ENCODE measurements at places on chromosomes 12 and 14.

DNA sequence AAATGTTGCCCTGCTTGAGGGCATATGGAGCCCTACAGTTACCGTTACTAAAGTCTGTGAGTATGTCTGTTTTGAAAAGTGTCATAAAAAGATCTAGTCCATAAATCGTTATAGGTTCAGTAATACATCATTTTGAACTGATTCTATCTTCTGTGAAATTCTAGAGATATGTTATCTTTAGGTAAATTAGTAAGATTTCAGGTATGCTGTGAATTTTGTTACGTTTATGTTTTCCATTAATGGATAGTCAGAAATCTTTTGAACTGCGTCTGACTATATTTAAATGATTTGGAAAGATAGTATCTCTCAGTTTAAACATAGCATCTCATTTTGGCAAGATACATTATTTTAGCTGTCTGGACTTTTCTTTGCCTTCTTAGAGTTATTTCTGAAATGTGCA is 8.3 kb downstream of the ALG10 start:
- no peak for DNase-seq

- no peak for DNase-seq
These were observed 76.0 kb downstream of the NTF3 start for GRCh38 chr12:5507944-5508343.

- no peak for DNase-seq
These were observed 202.3 kb upstream of the IGF1 start for GRCh38 chr12:102682366-102683289.

DNA sequence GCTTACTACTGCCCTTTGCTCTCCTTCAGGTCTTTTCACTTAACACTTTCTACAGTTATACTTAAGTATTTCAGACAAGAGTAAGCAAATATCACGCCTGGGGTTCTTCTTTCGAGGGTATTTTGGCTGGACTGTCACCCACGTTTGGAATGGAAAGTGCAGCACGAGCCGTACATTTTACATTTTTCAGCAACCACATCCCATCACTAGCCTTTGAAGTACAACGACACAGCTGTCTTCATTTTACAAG is 349 bp upstream of the FAM177A1 start:
- no peak for DNase-seq

DNA sequence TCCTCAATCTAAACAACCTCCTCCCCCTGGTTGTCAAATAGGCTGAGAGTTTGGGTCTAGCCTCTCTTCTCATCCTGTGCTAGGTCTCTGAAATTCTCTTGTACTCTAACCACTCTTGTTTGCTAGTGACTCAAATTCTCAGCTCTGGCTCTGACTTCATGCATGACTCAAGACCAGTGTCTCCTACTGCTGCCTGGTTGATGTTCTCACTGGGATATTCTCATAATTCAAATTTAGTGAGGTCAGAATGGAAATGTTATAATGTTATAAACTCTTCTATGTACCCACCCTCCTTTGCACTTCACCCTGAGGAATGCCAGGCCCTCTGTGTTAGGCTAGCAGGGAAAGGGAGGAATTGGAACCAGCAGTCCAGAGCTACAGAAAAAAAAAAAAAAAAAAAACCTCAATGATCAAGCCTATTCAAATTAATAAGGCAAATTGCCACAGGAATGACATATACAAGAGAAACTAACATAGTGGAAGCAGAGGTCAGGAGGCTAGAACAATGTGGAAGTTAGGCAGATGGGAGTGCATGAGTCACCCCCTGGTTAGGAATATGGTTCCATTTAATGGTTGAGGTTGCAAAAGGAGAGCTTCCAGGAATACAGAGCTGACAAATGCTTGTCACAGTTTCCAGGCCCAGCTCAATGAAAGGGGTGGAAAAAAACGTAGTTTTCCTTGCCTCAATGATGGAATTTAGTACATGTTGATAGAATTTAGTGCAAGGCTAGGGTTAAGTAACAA is 459.5 kb downstream of the RMST start:
- no peak for DNase-seq

DNA sequence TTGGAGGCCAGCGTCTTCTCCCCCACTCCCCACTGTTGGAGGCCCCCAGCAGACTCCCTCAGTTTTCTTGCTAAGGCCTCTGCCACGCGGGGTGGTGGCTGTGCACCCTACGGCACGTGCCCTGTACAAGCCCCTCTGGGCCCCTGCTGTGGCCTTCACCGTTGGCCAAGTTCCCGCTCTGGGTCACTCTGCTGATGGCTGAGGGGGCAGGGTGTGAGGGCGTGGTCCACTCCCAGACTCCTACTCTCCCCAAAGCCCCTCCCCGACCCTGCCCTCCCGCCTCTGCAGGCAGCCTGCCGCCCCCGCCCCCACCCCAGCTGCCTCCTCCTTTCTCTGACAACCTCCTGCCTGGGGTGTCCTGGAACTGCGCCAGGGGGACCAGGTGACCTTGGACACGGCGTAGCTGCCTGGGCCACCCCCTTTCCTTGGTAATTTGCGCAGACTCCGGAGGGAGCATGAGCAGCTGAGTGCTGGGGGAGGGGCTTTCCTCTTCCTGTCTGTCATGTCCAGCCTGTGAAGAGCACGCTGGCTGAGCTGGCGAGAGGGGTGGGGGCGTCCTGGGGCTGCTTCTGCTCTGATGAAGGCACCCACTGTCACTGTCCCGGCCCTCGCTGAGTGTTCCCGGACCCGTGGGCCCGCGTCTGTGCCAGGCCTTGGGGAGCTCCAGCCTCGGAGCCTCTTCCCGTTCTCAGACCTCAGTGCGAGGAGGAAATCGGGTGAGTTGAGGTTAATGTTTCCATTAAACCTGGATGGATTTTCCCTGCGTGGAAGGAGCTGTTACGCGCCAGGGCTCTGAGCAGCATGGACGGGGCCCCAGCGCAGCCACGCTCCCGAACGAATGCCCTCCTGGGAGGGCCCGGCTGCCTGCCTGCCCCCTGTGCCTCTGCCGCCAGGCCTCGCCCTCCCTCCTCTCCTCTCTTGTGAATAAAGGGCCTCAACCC is 85.0 kb downstream of the KIF26A start:
- no peak for DNase-seq

GRCh38 chr12:76866726-76867125 is 12.1 kb downstream of the CSRP2 start:
- DNase-seq: no peak

- no peak for DNase-seq
These were observed 411 bp upstream of the NCOR2 start for GRCh38 chr12:124567673-124568373.

DNA sequence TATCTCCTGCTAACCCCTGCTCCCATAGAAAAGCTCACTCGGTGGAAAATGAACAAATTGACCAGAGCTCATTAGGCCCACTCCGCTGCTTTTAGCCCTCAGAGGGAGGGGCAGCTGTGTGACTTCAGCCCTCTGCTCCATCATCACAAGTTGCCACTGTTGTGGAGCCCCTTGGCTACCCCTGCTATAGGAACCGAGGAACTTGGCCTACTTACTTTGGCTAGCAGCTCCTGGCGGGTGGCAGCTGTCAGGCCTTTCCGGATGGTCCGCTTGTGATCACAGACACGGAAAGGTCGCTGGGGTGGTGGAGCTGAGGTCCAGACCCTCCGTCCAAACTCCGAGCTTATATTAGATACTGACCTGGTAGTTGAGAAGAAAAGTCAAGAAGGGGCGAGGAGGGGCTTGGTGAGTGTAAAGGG is 612 bp downstream of the CIDEB start:
- DNase-seq: no peak

DNA sequence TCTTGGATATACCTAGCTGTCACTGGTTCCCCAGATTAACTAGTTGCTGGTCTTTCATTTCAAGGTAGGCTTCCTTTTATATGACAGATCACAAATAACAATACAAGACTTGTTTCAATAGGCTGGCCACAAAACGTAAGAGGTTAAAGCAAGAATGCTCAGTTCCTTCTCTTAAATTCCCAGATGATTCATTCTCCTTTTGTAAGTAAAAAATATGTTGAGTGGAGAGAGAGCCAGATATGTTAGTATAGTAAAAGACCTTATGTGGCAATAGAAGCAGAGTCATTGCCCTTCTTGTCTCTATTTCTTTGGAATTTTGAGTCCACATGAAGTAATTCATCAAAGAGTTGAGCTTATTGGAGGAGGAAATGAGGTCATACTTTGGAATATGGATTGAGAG is 939.0 kb upstream of the ATXN7L3B start:
- no peak for DNase-seq

- no peak for DNase-seq
These were observed 67.4 kb downstream of the CLIP1 start for GRCh38 chr12:122354958-122355641.

GRCh38 chr12:53645165-53645564 is 19.0 kb upstream of the ATF7 start:
- no peak for DNase-seq

Data from SW 1271 (cell line).